ENCODE measurements at places on chromosomes 11 and 22.
A peak's percentile ranks its signal among the peaks of the same experiment; 100 is the strongest.

GRCh38 chr11:7592711-7593110 is 78.9 kb downstream of the PPFIBP2 start:
- no peak for DNase-seq

GRCh38 chr11:64436000-64436399 is 77.0 kb downstream of the RPS6KA4 start:
- DNase-seq: no peak

DNA sequence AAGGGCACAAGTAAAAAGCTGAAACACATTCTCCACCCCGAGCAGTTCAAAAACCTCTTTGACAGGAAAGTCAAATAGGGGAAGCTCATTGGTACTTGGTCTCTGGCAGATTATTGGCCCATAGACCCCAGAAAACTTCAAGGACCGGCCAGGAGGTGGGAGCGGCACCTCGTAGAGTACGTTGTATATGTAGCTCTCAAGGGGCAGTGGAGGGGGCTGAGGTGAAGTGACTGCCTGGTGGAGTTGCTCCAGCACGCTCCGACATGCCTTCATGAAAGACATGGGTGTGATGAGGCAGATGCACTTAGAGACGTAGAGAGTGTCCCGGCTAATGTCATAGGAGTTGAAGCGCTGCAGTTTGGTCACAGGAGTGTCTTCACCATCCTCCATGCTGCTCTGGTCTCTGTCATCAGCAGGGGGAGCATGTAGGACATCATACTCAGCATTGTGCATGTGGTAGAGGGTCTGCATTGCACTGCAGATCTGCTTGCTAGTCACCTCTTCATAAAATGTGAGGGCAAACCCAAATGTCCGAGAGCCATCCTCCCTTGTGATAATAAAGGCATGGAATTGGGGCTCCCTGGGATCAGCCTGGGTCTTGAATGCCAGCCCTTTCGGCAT is 61.3 kb downstream of the DENND5A start:
- DNase-seq: no peak

DNA sequence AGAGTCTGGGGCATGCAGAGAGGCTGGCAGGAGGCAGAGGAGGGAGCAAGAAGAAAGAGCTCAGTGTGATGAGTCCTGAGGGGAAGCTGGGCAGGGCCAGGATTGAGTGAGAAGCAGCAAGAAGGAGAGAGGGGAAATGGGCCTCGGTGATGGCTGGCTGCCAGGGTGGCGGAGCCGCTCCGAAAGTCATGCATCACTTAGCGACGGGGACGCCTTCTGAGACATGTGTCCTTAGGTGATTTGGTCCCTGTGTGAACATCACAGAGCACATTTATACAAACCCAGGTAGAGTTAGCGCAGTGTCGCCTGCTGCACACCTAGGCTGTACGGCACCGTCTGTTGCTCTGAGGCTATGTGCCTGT is 15.1 kb downstream of the TBC1D22A start:
- DNase-seq: no peak

GRCh38 chr11:105024394-105024793 is 1.4 kb upstream of the CASP5 start:
- no peak for DNase-seq

DNA sequence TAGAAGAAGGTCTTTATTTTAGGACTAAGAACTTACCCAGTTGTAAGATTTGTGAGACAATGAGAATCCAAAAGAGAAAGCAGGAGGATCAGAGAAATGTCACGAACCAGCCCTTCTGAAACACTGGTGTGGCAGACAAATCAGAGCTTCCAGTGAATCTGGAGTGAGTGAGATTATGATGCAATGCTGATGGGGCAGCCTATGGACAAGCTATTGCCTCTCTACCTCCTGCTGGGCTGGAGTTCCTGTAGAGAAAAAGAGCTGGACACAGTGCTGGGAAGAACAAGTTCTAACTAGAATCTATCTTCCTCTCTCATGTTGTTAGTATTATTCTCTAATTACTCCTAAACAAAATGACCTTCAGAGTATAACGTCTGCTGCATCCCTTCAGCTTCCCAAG is 12.0 kb upstream of the ANO3 start:
- DNase-seq: no peak

- no peak for DNase-seq
Observed at GRCh38 chr22:29473001-29473400, 7.0 kb upstream of the NEFH start.

DNA sequence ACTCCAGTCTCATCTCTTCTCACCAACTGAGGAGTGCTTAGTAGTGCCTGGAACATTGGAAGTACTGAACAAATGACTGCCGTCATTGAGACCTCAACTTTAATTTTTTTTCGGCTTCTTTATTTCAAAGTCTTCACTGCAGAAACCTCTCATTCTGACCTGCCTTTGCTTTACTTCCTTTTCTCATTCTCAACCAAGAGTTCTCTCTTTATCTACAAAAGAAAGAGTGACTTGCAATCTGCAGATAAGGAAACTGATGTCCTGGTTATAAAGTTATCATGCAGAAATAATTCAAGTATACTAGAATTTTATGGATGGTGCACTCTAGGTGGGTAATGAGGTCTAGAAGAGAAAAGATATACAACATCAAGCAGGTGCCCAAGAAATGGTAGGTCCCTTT is 1.2 kb upstream of the EED start:
- no peak for DNase-seq

DNA sequence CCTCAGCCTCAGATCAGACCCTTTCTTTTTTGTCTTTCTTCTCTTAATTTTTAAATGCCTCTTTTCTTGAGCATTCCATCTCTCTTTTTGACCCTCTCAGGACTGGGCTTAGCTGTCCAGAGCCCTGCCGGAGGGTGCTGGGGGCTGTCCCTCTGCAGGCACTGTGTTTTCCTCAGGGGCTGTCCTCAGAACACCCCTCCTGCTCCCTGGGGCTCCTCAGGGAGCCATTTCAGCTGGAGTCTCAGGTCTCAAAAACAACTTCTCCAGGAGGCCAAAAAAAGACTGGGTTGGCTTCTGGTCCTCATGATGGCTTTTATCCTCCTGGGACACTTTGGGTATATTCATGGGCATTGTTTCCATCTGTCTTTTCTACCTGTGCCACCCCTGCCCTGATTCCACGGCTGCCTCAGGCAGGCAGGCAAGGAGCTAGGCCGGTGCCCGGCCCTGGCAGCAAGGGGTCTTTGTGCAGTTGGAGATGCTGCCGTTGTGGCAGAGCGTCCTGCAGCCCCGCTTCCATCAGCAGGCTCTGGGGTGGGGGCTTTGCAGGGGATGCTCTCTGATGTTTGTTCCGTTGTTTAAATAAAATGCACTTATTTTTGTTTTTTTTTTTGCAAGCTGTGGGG is 85.1 kb downstream of the CEP164 start:
- DNase-seq: no peak

- DNase-seq: no peak
Observed at GRCh38 chr11:19601235-19601634, 111.4 kb upstream of the NAV2 start.

DNA sequence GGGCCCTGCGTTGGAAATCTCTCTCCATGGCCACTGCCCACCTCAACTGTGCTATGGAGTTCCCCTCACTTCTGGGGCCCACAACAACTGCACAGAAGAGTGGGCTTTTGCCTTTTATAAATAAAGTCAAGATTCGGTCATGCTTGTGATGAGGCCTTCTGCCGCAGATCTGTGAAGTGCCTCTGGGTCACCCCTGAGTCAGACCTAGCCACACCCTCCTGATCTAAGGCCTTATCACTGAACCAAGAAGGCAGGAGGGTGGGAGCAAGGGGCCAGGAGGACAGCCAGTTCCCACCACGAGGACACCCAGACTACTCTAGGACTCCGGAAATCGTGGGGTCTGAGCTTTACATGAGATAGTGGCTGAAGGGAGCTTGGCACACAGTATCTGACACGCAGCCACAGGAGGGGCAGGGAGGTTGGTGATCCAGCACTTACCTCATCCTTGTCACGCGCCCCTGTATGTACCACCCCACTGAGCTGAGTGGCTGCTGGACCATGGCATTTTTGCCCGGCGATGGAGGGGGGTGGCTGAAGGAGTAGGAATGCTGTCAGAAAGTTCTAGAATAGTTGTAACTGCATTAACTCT is 115.7 kb downstream of the ABTB2 start:
- DNase-seq: no peak

- DNase-seq: no peak
Observed at GRCh38 chr22:26550498-26551033, 38.3 kb upstream of the TFIP11 start.

GRCh38 chr11:122803306-122803705 is 35.0 kb upstream of the CRTAM start:
- no peak for DNase-seq

DNA sequence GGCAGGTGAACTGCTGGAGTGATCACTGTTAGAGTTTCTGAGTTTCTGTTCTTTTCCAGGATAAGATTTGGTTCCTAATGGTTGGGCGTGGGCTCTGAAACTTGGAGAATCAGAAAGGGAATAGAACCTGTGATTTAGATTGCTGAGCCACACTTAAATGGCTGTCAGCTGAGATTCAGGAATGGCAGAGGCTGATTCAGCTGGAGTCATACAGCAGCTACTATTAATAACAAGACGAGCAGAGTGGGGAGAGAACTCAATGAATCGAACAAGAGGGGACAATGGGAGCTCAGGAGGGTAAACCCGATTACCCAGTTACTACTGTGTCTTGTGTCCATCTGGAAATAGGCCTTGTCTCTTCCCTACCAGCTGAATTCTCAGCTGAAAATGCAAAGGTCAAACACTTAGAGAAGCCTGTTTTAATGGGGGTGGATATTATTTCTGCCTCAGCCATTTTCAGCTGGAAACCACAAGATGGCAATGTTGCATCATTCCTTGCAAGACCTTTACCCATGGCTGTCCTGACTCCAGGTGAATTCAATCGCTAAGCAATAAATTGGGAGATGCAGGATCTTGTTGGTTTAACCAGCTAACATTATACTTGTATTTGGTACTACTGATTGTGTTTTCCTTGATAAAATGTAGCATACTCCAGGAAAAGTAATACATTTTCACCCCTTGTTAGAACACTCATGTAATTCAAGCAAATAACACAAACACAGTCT is 104.5 kb upstream of the RAG2 start:
- peak; percentile 28 for DNase-seq

- no peak for DNase-seq
Observed at GRCh38 chr11:92611157-92611556, 358.3 kb upstream of the MTNR1B start.

DNA sequence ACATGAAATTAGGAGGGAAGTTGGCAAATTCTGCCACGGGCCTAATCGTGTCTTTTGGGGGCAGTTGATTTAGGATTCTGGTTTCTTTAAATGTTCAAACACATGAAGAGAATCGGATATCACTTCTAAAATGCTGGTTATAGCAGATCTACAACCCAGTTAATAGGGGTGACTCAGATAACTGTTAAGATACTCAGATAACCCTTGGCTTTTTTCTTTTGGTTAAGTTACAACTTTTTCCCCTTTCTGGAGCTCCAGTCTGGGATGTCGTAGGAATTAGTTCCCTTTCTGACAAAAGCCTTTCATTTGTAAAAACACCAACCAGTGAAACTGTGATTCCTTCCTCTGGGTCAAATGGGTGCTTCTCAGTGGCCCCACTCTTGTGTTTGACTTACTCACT is 976 bp downstream of the DEPDC7 start:
- DNase-seq: no peak

GRCh38 chr22:22906907-22907550 is 19.4 kb downstream of the IGLL5 start:
- no peak for DNase-seq

- no peak for DNase-seq
Observed at GRCh38 chr11:77106759-77107158, 4.1 kb downstream of the OMP start.

- no peak for DNase-seq
Observed at GRCh38 chr22:46586123-46586519, 34.1 kb upstream of the GRAMD4 start.

- DNase-seq: no peak
Observed at GRCh38 chr11:2566223-2567025, 121.6 kb downstream of the KCNQ1 start.
